ENCODE measurements at places on chromosomes 16 and 17. TPM values are rescaled to one million over a fixed set of nuclear protein-coding genes. Genes with fewer than 3 reads are reported as not detected.

GRCh38 chr16:30620169-30620568 lies 10.0 kb upstream of the ZNF689 start:
- no peak for DNase-seq

GRCh38 chr16:84930298-84931106 lies 80.8 kb downstream of the ZDHHC7 start:
- DNase-seq: no peak

DNA sequence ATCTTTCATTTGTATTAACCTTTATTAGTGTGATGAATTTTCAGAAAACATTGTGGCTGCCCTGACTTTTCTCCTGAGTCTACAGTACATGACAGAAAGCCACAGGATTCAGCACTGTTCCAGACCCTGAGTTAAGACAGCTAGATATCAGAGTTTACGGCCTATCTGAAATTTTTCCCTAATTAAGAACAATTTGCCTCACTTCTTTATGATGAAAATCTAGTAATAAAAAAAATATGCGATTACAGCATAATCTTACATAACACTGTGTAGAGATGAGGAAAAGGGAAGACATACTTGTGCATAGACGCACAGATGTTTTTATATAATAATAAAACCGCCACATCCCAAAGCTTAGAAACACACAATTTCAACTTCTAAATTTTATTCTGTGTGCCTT lies 7.3 kb downstream of the SPOP start:
- no peak for DNase-seq

- DNase-seq: no peak
These were observed 1.7 kb downstream of the ATP6V0A1 start for GRCh38 chr17:42460371-42460770.

DNA sequence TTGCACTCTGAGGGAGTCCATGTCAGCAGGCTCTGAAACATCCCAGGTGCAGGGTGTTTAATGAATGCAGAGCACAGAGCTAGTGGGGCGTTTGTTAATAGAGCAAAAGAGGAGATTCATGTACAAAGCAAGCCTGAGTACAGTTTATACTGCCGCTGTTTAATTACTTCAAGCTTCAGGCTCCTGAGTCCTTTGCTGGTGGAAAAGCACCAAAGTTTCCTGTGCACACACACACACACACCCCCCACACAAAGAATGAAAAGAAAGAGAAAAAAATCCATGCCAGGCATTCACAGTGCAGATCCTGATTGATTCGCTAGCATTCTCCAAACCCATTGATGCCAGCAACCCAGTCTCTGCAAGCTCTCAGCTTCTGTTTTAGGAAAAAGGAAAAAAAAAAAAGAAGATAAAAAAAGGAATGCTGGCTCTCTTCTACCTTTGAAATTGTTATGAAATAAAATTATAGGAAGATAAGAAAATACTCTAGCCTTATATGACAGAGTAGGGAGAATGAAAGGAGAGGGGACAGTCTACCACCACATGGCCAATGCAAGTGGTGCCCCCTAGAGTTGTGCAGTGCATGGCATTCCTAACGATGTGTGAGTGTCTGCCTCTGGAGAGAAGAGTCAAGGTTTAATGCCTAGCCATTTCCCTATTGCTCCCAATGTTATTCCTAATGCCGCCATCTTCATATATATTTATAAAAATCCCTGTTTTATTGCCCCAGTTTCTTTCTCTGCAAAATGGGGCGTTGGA lies 216.5 kb downstream of the TMEM114 start:
- DNase-seq: no peak

GRCh38 chr17:64661726-64661975 lies 456 bp downstream of the SMURF2 start:
- DNase-seq: peak; percentile 8

DNA sequence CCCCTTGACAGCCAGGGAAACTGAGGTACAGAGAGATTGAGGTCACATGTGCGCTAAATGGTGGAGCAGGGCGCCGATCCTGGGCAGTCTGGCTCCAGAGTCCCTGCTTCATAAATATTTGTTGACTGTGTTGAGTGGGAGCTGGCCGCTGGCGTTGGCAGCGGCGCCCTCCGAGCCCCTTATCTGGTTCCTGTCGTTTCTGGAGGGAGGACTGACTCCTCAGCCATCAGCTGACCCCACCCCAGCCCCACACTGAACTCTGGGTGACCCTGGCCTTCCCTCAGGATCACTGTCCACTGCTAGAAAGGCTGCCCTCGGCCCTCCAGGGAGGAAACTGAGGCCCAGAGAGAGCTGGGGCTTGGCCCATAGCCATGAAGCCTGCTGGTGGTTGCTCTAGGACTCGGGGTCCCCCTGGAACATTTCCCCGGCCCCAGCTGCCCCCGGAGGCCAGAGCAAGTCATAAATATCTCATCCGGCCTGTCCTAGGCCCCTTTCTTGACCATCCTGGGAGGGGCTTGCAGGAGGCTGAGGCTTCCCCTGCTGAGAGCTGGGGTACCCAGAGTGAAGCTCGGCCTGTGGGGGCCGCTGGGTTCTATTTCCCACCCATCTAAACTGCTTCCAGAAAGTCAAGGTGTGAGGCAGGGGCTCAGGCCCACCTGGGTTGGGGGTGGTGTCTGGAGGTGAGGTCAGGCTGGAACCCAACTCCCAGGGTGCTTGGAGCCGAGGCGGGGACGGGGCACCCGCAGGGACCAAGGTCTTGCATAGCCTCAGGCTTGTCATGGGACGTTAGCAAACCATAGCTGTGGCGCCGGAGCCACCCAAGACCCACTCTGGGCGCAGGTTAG lies 51.7 kb upstream of the GSE1 start:
- no peak for DNase-seq

DNA sequence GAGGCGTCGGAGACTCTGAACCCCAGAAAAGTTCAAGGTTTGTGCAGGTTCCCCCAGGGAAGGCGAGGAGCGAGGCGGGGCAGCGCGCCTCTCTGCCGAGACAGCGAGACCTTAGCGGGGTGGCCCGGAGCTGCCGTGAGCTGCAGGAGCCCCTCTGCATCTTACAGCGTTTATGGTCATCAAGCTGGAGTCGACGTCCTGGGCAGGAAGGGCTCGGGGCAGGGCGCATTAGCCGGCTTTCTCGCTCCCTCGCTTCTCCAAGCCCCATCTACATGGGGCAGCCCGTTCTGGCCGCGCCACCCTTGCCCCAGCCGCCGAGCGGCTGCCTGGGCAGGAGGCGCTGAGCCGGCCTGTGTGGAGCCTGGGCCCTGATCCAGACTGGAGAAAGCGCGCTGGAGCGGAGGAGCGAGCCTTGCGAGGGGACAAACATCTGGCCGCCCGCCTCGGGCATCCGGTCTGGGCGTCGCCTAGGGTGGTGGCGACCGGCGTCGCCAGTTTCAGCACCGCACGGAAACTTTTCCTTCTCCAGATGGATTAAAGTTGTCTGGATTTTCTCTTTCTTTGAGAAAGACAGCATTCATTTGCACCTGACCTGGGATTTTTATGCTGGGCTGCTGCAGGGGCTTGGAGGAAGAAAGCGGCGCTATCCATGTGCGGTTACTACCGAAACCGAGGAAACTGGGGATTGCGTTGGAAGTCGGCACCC lies 750 bp downstream of the TMEM132E start:
- peak; percentile 41 for DNase-seq

- DNase-seq: peak; percentile 21
These were observed 168.9 kb downstream of the SHISA9 start for GRCh38 chr16:13070268-13070667.

GRCh38 chr17:67659028-67659427 lies 58.7 kb upstream of the NOL11 start:
- no peak for DNase-seq

- DNase-seq: no peak
These were observed 17.0 kb downstream of the ALOX15B start for GRCh38 chr17:8055851-8056231.

GRCh38 chr16:2016407-2016922 lies 3.1 kb upstream of the NPW start:
- DNase-seq: no peak

DNA sequence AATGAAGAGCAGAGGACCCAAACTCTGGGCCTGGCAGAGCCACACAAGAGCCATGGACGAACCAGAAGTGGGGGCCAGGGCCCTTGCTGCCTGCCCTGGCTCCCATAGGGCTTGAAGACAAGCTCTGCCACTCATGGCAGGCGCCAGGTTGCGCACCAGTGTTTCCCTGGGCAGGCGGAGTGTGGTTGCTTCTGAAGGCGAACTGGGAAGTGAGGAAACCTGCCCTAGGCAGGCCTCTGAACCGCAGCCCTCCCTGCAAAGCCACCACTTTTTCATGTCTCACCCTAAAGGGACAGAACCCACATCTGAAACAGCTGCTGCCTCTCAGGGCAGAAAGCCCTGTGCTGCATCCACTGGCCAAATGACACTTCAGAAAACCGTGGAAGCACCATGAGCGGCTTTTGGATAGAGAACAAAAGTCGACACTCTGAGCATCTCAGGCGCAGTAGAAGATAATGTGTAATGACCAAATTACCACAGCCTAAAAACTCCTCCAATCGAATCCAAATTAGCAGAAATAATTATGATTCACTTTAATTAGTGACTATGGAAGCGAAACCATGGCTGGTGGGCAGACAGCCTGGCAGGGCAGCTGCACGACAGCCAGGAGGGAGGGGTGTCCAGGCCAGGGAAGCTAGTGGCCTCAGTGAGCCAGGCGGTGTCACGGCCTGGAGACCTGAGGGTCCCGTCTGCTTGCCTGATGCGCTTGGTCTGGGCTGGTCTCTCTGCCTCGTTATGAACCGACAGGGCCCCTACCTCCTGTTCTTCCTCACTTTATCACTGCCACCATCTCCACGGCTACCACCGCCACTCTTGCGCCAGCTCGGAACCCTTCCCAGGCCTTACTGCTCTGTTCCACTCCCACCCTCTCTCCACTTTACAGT lies 59.1 kb downstream of the PRMT7 start:
- DNase-seq: no peak

- no peak for DNase-seq
These were observed 63.5 kb downstream of the NDEL1 start for GRCh38 chr17:8499171-8499570.

DNA sequence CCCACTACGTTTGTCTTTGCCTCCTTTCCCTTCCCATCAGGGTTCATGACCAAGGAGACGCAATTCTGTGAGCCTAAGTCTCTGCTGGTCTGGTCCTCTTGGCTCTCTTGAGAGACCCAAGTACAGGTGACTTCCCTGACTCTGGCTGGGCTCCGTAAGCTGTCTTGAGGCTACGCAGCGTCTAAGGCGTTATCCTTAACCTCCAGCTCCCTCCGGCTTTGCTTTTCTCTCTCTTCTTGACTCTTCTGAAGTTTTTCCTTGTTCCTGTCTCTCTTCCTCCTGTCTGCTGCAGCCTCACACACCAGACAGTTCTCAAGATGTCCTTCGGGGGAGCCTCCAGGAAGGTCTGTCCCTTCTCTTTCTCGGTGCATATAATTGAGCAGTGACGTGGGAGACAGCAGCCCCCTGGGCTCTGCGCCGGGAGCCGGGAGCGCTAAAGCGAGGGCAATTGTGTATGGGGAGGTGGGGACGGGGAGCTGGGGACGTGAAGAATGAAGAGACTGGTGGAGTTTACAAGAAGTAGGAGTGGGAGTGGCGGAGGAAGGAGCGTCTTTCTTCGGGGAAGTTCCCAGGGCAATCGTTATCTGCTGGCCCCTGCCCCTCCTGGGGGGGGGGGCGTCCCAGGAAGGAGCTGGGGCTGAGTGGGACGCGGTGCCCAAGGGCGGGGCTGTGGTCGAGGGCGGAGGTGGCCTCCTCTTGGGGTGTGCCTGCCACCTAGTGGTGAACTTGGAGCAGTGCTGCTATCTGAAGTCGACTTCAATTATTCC lies 6.9 kb upstream of the PIRT start:
- peak; percentile 20 for DNase-seq

DNA sequence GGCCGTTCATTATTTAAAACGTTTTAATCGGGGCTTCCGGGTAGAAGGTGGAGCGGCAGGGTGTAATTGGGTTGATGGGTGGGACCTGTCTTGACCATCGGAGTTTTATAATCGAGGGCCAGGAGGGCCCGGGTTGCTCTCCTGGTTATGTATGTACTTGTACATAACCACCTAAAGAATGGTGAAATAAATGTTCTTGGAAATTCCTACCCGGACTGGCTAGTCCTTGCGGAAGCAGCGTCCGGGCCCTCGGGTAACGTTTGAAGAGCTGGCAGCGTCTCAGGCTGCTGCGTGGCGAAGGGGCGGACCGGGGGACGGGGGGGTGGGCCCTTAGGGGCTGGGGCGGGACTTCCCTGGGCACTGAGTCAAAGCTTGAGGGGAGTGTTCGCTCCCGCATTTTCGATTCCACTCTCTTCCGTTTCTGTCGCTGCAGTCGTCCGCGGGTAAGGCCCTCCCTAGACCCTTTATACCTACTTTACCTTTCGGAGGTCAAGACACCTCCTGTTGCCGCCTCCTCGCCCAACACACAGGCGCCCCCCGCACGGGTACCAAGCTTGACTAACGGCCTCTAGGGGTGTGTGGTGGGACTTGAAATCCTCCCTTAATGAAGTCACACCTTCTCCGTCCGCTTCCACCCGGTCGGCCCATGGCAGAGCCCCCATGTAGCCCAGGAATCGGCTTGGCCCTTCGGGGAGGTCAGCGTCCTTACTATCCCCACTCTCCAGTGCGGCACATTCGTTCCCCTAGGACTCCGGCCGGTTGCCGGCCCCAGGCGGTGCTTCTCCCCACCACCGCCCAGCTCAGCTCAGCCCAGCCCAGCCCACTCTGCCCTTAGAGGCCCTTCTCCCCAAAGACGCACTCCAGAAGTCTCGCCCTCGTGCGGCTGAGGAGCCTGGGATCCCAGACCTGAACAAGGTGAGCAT lies at the start of gene TMEM106A:
TMEM106A (plus strand) TSS at position 396 of the 923 bp plus-strand sequence. CDS start 1,167 bp downstream, outside the sequence.
- DNase-seq: peak; percentile 28

DNA sequence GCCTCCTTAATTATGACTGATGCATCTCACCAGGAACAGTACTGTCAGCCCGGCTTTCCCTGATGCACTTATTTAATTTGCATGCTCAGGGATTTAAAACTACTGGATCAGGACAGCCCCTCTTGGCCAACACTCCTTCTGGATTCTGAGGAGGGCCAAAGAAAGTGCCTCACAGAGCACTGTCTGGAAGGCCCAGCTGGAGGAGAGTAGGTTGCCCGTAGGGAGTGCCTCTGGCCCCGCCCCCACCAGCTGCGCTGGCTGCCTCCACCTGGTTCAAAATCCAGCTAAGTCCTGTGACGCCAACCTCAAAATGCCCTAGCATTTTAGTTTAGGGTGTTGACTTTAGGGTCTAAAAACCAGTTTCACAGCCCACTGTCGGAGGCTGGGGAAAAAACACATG lies 49.4 kb upstream of the SREBF1 start:
- DNase-seq: no peak

DNA sequence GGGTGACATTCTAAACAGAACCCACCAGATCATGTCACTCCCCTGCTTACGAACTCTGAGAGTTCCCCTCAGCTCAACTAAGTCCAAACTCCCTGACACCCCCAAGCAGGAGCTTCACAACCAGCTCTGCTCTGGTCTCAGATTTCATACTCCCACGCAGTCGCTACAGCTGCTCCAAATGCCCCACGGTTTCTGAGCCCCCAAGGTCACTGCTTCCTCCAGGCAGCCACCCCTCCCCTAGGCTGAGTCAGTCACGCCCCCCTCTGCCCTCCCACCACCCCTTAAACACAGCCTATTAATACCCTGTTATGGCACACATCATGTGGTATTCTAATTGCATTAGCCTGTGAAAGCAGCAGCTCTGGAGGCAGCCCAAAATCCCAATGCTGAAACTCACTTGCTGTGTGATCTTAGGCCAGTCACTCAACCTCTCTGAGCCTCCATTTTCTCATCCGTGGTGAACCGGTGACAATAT lies 51.5 kb downstream of the GSG1L start:
- no peak for DNase-seq

The PYY gene
- total RNA-seq: not detected

The ZNF174 gene
- 7.8 TPM for total RNA-seq

The PARN gene
- 19.3 TPM for total RNA-seq

All from cerebellum (tissue), 4 donors.